ENCODE measurements at places on chromosomes 2 and 18.

DNA sequence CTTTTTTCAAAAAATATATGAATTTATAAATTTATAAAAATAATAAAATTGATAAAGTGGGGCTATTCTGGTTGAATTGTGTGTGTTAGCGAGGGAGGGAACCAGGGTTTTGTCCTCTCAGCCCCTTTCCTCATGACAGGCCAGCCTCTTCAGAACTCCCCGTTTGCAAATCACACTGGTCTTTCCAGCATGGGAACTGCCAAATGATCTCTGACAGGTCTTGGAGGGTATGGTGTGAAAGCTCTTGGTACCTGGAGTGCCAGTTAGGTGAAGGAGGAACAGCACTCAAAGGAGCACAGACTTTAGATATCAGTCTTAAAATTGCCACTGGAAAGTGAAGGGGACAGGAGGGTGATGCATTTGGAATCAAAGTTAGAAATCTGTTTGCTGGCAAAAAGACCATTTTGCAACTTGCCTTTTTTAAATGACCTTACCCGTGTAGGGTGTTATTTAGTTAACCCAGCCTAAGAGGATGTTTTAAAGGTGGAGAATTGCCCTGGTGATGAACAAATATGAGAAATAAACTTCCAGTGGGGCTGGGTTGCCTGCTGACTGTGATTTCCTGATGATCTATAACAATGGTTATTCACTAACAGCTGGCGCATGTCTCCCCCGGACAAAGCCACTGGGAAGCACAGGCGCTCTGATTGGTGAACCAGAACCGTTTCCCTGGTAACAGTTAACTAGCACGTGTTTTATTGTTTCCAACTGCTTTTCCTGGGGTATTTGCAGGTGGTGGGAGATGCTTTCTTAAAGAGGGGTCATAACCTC is 85.3 kb upstream of the EFEMP1 start:
- DNase-seq: peak; percentile 69

GRCh38 chr2:66441581-66442320 is 6.8 kb downstream of the MEIS1 start:
- no peak for DNase-seq

GRCh38 chr2:146669735-146670134 is 1175.1 kb upstream of the ACVR2A start:
- DNase-seq: peak; percentile 84

DNA sequence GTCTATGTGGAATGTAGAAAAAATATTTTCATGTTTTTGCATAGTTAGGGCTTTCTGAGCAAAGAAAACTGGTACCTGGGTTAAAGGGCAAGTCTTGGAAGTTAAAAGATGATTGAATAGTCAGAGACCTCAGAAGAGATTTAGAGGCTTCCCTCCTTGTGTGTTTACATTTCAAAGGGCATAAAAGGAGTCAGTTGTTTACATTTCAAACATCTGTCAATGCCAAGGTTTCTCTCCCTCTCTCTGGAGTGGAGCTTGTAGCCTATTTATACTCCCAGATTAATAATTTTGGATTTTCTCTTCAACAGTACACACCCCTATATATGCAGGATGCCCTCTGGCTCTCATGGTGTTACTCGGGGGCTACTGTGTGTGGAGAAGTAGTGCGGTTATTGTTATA is 8.6 kb downstream of the M1AP start:
- DNase-seq: no peak

DNA sequence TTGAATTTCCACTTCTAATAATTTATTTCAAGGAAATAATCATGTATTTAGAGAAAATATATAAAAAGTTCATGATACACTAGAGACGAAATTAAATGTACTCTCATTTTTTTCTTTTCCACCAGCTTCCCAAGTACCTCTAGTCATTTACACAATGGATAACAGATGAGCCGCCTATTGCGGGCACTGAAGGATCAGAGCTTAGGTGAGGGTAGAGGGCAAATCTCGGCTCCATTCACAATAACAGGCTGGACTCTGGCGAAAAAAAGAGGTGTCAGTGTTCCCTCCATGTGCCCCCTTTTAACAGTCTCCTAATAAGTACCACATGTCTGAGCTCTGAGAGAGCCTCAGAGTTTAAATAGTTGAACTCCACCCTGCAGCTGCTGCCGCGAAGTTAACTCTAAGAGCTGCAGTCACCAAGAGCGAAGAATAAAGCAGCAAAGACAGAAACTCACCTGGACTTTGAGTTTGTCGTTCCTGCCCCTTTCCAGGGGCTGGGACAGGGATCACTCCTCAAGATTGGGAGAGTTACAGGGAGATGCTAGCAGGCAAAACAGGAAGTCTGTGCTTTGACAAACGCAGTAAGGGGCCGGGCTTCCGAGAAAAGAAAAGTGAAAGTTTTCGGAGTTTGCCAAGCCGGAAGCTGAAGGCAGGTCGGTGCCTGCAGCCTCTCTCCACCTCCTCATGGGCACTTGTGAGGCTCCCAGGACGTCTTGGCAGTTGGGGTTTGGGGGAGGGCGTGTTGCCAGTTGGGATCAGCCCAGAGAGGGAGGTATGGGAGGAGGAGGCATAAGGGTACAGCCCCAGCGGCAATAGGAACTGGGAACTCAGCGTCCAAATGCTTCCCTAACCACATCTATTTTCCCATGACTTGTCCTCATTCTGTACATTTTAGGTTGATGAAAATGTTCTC is at the start of gene SP110:
Gene SP110, minus strand, starts transcription at position 566 of the 913 bp plus-strand sequence. CDS start 3,057 bp downstream, outside the sequence.
- peak; percentile 96 for DNase-seq

DNA sequence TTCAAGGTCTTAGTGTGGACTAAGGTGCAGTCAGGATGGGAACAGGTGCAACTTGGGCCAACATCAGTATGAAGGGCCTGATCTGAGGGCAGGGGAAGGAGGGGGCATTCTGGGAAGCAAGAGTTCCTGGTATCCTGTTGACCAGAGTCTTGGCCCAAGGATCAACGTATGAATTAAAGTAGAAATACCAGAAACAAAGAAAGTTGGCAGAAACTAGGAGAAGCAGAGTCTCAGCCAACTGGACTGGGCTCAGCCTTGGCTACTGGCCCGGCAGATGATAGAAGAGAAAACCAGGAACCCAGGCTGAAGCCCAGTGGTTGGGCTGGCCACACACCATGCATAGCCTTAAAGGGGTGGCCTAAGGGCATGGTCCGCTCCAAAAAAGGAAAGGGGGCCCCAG is 2.3 kb downstream of the CETN1 start:
- no peak for DNase-seq

DNA sequence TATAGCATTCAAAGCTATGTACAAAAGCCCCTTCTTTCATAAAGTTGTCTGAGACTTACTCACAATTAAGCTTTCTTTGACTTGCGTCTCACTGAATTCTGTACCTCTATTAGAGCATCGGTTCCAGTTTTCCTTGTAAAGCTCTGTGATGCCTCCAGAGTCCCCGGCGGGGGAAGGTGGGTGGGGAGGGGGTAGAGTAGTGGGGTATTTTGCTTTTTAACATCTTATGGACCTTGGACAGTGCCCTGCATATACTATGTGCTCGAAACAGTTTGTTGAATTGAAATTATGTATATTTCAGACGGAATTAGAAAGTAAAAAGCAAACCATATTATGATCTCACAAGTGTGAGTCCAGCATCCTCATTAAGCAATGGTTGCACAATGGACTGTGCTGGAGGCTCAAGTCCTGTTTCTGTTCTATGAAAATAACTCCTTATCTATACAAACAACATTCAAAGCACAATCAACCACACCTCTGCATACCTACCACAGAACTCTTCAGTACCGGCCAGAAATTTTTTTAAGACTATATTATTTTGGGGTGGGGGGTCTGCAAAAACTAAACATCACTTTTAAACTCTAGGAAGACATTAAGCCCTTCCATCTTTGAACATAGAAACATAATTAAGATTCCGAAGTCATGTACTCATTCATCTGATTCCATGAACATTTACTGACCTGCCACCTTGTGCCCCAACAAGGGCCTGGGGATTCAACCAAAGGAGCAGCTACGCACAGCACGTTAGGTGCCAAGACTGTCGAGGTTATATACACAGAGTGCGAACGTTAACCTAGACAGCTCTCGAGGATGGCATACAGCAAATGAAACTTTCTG is 908 bp downstream of the STAT1 start:
- DNase-seq: no peak

DNA sequence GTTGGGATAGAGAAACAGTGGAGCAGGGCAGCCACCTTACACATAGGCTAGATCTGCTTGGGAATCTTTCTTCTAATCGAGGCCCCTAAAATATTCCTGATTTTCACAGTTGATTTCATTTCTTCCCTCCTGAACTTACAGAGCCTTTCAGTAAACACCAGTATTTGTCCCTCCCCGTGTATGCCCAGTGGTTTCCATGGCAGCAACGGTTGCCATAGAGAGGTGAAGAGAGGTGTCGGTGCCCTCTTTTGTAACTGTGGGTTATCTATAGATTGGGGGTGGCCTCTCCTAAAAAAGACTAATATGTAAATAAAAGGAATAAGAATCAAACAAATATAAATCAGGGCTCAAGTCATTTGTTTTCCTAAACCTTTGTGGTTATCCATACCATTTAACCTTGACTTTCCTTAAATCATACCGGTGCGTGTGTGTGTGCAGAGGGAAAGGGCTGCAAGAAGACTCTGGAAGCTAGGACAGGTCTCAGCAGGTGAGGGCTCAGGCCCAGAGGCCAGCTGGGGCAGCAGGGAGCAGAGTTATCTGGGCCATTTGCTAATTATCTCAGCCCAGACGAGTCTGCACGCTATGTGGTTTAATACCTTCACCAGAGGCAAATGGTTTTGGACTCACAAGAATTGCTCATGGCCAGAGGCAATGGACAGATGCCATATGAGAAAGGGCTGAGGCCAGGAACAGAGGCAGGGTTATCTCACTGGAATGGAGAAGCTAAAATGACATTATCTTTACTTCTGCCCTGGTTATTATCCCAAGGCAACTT is 35.5 kb downstream of the LIPG start:
- DNase-seq: peak; percentile 91

DNA sequence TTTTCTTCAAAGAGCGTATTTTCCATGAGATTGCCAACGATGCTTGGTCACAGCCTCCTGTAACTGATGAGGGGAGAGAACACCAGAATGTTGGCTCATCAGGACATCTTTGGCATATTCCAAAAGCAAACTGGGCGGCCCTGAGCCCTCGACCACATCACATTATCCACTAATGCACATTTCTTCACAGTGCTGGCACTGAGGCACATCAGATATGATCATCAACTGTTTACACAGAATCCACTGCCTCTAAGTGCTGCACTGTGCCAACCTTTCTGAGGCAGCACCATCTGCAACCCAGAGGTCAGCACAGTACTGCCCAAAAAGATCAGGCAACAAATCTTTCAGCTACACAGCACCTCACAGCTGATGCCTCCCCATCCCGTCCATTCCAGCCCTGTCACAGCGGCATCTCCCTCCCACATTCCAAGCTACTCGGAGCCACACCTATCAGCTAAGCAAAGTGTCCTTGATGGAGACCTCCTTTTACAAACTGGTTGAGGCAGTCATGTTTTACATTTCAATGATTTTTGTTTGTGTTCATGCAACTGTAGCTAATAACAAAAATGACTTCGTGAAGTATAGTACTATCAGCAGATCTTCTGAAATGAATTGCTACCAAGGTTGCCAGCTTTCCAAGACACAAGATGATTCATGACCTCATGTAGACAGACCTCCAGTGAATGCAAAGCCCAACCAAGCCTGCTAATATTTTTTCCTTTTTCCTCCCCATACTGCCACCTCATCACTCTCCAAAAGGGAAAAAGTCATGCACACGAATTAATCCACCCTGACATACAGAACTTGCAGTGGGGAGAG is 32.3 kb downstream of the MYO5B start:
- peak; percentile 57 for DNase-seq

GRCh38 chr18:8176554-8176953 is 432.7 kb upstream of the RAB12 start:
- no peak for DNase-seq

DNA sequence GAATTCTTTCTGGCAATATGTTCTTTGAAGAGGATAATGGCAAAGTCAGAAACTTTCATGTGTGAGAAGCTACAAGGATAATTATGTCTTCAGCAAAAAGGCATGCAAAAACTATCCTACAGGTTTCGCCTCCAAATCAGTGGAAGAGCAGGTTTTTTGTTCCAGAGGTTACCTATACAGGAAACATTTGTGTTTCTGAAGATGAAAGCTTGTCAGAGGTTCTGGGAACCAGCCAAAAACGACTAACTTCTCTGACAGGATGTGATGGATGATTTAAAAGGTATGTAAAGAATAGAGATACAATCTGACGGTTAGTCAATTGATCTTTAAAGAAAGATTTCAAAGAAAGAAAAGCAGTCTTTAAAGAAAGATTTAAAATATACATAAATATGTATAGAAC is 37.6 kb downstream of the RND3 start:
- DNase-seq: peak; percentile 71

GRCh38 chr2:33216508-33217182 is 259.8 kb upstream of the RASGRP3 start:
- no peak for DNase-seq

- DNase-seq: no peak
Observed at GRCh38 chr2:107428781-107429180, 397.9 kb upstream of the RGPD4 start.

GRCh38 chr18:49585781-49586663 is 24.2 kb downstream of the LIPG start:
- DNase-seq: no peak

GRCh38 chr2:104077573-104077972 is 776.3 kb upstream of the POU3F3 start:
- DNase-seq: no peak

DNA sequence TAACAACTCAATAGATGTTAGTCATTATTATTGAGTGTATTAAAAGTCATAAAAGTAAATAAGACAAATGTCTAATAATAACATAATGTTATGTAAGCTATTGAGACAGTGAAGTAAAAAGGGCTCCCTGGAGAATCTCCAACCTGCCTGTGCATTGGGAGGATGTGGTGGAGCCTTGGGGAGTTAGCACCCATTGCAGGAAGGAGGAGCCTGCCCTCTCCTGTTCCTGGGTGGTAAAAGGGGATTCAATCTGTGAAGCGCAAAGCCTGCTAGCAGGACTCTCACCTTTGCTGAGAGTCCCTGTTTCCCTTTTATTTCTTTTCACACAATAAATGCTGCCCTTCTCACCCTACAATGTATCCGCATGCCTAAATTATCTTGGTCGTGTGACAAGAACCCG is 206.1 kb downstream of the RAB3GAP1 start:
- peak; percentile 6 for DNase-seq

- DNase-seq: peak; percentile 48
Observed at GRCh38 chr2:147543056-147543455, 301.8 kb upstream of the ACVR2A start.

GRCh38 chr18:50666536-50666935 is 106.6 kb downstream of the MAPK4 start:
- no peak for DNase-seq

GRCh38 chr2:37654932-37655841 is 16.3 kb downstream of the CDC42EP3 start:
- peak; percentile 71 for DNase-seq

GRCh38 chr2:169771612-169772011 is 27.1 kb upstream of the SSB start:
- DNase-seq: no peak
